ENCODE measurements at places on chromosomes 7 and 10. TPM values are rescaled to one million over a fixed set of nuclear protein-coding genes. Genes with fewer than 3 reads are reported as not detected.

PMPCB gene
- total RNA-seq: 65.2 TPM

- no peak for DNase-seq
Measured at GRCh38 chr10:89073719-89074118, 83.1 kb downstream of the FAS start.

OR2A42 gene
- under 0.01 TPM for total RNA-seq

ZCWPW1 gene
- 2.0 TPM for total RNA-seq

DNA sequence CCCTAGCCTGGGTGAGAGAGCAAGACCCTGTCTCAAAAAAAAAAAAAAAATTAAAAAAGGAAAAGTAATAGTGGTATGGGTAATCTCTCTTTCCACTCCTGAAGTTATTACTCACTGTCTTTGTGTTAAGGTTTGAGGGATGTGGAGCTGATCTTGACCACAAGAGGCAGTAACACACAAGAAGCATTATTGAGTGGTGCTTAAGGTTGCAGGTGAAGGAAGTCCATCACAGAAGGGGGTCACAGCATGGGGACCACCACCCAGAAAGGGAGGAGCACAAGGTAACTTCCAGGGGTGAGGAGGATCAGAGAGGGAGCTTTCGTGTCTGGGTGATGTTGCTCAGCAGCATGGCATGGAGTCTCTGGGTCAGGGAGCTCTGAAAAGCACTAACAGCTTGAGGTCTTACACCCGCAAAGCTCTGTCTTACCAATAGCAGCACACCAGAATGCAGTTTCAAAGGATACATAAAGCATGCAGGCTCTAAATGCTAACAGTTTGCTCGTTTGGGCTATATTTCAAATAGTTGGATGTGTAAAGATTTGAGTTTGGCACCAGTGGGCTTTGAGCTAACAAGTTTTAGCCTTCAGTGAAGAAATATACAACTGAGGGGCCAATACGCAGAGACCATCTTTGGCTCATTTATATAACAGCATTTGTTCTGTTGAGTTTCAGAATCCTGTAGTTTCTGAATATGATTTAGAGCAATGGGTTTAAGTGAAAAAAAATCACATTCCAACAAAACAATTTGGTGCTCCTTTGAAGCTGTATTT lies 100.4 kb upstream of the DNAJC1 start:
- DNase-seq: no peak

- DNase-seq: no peak
Measured at GRCh38 chr7:12930534-12930933, 243.1 kb downstream of the ARL4A start.

GRCh38 chr7:116454377-116454776 lies 45.2 kb upstream of the CAV2 start:
- DNase-seq: no peak

CALML3 gene
- under 0.01 TPM for total RNA-seq

DNA sequence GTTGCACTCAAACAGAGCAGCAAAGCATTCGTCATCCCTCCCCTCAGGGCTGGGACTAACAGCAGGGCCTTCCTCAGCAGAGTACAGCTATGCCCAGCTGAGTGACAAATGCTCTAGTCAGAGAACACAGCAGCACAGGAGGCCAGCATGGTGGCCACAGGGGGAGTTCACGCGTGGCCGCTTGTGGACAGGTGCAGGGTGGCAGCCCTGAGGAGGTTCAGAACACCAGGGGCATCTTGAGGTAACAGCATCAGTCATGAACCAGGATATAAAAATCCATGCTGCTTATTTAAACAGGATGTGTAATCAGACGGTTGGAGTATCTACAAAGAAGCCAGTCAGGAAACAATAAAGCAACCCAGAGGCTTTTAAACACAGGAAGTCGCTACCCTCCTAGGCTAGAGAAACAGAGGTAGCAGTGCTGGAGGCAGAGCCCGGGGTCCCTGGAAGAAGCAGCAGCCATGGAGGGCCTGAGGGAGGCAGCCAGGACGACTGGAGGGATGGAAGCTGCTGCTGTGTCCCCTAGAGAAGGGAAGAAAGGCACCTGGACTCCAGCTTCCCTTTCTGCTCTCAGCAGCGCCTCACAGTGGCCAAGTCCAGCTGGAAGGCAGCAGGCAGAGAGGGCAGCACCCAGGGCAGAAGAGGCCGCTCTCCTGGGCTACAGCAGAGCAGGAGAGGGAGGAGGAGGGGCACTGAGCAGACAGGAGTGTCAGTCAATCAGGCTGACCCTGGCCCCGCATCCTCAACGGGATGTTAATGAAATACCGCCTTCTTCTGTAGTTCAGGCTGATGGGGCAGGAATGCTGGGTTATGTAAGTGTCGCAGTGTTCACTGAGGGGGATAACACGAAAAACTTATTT lies 70.8 kb upstream of the UCN3 start:
- no peak for DNase-seq

RSPH10B gene
- total RNA-seq: 1.2 TPM

SERPINE1 gene
- under 0.01 TPM for total RNA-seq

DNA sequence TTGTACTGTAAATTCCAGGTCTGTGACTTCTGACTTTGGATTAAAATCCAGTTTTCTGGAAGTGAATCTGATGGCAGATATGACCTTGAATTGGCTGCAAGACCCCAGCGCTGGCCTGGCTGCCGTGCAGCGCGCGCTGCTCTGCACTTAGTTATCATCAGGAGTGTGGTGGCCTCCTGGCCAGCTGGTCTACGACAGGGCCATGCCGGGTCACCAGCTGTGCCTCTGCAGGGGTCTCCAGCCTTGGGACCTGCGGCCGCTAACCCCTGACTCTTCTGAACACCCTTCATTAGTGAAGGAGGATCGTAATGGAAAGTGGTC lies 190.7 kb upstream of the SH2B2 start:
- no peak for DNase-seq

DNA sequence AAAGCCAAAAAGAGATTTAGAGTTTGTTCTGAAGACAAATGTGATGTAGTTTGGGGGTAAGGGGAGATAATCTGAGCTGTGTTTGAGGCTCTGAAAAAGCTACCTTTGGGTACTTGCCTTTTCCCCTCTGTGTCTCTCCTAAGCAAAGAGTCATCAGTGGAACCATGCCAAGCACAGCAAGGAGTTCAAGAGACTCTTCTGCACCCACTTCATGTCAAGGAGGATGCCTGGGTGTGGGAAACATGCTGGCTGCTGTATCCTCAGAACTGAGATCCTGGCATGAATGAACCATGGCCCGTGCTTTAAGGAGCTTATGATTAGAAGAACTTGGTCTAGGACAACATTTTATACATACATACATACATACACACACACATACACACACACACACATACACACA lies 142.9 kb downstream of the NOC3L start:
- no peak for DNase-seq

SMO gene
- total RNA-seq: 8.6 TPM

NKX2-3 gene
- total RNA-seq: under 0.01 TPM

GRCh38 chr10:71009126-71009525 lies 120.8 kb upstream of the PCBD1 start:
- DNase-seq: no peak

NPSR1 gene
- not detected for total RNA-seq

- no peak for DNase-seq
Measured at GRCh38 chr7:135386181-135386580, 123.7 kb downstream of the CNOT4 start.

GRCh38 chr7:66958538-66959350 lies 36.6 kb downstream of the SBDS start:
- no peak for DNase-seq

GRCh38 chr7:99622596-99622995 lies 5.8 kb downstream of the ZSCAN25 start:
- no peak for DNase-seq

DNA sequence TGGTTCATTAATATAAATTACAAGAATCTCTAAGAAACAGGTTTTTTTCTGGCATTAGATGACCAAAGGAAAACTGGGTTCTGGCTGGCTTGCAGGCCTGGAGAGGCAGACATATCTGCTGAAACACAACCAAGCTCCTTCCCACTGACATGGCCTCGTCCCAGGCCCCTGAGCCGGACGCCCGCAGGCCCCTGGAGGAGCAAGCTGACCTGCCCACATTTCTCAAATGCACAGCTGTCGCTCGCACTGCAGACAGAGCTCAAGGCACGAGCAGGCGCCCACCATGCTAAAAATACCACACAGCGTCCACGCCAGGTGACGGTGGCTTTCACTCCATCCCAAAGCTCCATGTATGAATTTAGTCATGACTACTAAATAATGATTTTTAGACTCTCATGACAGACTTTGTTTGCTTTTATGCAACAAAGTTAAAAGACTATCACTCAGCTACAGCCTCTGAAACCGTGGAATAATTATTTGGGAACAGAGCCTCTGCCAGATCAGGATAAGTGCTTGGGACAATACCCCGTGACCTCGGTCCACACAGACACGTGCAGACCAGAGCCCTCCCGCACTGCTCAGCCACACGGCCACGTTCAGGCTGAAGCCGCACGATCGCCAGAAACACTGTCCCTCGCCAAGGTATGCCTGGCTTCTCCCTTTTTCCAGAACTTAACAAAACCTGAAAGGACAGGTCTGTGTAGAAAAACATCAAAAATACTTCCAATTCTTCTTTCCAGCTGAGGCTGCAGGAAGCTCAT lies 71.1 kb downstream of the DIP2C start:
- no peak for DNase-seq

GRCh38 chr7:123929107-123929506 lies 4.1 kb downstream of the SPAM1 start:
- no peak for DNase-seq

SEMA3C gene
- total RNA-seq: 307 TPM

GRCh38 chr7:53800746-53801145 lies 741.4 kb upstream of the VSTM2A start:
- no peak for DNase-seq

DNA sequence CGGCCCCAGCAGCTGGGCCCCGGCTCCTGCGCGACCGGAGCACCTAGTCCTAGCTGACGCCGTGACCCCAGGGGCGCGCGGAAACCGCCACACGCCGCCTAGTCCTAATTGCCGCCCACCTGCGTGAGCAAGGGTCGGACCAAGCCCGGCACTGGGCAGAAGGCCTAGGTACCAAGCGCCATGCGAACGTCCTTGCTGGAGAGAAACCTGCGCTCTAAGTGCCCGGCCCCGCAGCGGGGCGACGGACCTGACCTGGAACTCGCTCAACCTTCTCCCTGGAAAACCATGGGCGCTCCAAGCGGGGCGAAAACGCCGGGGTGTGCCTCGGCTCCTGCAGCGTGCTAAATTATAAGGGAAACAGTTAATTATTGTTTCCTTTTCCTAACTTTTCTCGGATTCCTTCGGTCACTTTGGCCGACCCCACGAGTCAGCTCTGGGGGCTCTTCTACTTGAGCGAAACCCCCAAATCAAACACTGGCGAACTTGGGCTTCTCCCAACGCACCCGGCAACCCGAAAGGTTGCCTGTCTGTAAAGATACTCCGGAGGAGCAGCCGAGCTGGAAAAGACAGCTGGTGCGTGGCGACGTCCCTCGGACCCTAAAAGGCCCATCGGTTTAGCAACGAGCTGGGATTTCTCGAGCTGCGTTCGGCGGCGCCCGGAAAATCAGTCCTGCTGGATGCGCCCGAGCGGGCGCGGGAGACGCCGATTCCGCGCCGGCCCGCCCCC lies 5.3 kb upstream of the EBF3 start:
- DNase-seq: no peak

PTPN20 gene
- total RNA-seq: 18.8 TPM

GRCh38 chr10:65618126-65618525 lies 1307.7 kb upstream of the LRRTM3 start:
- no peak for DNase-seq

DNA sequence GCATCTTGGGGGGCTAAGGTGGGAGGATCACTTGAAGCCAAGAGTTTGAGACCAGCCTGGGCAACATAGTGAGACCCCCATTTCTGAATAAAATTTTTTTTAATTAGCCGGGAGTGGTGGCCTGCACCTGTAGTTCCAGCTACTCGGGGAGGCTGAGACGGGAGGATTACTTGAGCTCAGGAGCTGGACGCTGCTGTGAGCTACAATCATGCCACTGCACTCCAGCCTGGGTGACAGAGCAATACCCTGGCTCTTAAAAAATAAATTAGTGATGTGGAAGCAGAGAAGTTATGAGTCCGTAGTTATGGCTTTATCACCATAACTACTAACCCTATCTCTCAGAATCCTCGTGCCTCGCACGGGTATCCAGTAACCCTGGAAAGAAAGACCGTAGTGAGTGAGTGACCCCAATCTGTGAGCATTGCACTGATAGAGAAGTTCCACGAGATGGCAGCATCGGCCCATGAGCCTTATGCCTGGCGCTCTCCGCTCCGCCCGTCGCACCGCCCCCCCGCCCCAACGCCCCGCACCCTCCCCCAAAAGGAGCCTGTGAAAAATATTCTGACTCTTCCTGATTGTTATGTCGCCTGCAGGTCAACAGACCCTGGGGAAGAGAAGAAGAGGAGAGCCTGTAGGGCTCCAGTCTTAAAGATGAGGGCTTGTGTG lies 4.9 kb upstream of the SLC29A3 start:
- peak; percentile 72 for DNase-seq

DNA sequence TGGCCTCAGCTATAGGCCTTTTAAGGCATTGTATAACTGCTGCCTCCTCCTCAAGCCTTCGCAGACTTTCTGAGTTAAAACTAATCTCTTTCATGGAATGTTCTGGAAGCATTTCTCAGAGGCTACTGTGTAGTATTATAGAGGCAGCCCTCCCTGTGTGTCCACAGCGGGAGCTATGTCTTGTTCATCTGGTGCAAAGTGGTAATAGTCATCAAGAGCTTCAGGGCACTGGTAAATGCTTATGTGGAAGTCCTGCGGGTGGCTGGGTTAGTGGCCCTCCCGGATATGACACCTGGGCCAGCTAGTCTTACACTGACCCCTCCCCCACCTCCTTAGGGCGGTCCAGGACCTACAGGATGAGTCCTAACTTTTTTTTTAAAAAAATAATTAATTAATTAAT lies 2.2 kb upstream of the ABHD11 start:
- no peak for DNase-seq

- no peak for DNase-seq
Measured at GRCh38 chr7:33700001-33700899, 205.1 kb upstream of the BMPER start.

PSD gene
- 98.2 TPM for total RNA-seq

- DNase-seq: no peak
Measured at GRCh38 chr7:35463176-35463700, 209.3 kb upstream of the TBX20 start.

- peak; percentile 66 for DNase-seq
Measured at GRCh38 chr7:54932818-54933543, 85.8 kb upstream of the EGFR start.

GRCh38 chr7:130917669-130918128 lies 183.7 kb upstream of the KLF14 start:
- no peak for DNase-seq

VWC2 gene
- total RNA-seq: 4.5 TPM

CLRN3 gene
- not detected for total RNA-seq

KCNIP2 gene
- total RNA-seq: 12.6 TPM

All from frontal cortex (tissue), 4 donors.